Anterior cingulate cortex (tissue), 58 donors: ENCODE measurements at places on chromosomes 4 and X.

DNA sequence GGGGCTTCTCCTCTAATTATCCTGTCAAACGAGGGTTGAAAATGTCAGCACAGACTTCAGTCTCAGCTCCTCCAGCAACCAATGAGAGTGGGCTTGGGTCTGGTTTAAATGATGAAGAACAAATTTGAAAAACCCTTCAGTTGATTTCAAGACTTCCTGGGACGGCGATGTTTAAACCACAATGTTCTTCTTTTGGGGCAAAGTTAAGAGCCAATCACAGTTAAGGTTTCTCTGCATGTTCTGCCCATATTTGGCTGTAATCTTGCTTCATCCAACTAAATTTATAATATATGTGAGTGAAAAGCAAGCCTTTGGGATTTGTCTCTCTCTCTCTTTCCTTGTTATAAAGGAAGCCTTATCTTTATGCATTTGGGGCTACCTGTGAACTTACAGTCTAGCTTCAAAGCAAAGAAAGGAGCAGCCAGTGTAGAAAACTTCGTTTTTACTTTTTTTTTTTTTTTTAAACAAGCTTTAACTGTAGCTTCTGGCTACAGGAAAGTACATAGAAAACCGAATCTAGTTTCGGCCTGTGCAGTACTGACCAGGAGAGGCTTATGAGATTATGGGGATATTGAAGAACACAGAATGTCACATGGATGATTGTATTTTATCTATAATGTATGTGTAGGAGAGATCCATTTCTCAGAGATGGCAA, 46.8 kb upstream of the FAM9C start:
- no peak for DNase-seq

GRCh38 chrX:123731258-123731986, 1.4 kb downstream of the THOC2 start:
- no peak for DNase-seq

- DNase-seq, result no peak
Observed at GRCh38 chr4:55617587-55618197, 18.4 kb downstream of the NMU start.

DNA sequence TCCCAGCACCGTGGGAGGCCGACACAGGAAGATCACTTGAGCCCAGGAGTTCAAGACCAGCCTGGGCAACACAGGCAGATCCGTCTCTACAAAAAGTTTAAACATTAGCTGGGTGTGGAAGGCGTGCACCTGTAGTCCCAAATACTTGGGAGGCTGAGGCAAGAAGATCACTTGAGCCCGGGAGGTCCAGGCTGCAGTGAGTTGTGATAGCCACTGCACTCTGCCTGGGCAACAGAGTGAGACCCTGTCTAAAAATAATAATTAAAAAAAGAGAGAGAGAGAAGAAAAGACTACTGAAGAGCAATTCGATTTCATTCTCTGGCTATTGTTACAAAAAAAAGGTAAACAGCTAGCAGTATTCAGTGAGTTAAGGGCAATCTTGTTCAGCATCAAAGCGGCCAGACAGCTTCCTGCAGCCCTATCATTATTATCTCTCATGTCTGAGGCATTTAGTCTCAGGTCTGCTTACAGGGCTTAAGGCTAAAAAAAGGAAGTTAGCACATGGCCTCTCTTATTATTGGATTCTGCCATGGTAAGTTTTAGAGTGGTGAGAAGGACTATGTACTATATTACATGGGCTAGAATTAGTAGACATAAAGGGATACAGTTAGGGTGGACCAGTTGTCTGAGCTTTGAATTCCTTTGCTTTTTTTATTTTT, 37.9 kb downstream of the ARHGEF6 start:
- DNase-seq, result no peak

DNA sequence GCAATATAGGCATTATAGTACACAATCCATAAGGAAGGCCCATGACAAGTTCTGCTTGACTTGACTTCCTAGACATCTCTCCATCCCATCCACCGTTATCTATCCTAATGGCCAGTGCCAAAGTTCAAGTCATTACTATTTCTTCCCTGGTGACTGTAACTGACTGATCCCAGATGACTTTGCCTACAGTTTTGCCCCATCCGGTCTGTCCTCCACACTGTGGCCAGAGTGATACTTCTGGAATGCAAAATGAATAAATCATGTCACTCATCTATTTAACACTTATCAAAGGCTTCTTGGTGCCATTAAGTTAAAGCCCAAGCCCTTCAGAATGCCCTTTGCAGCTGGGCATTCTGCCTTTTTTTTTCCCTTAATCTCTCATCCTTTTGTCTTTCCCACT, 130.8 kb downstream of the PPARGC1A start:
- DNase-seq, result no peak
